ENCODE measurements at places on chromosomes 4 and X.

GRCh38 chrX:45449982-45450381, 249.3 kb upstream of the DIPK2B start:
- DNase-seq = no peak

- no peak for DNase-seq
These were observed 36.5 kb upstream of the RASL11B start for GRCh38 chr4:52825460-52826090.

GRCh38 chr4:3690551-3691152, 75.5 kb upstream of the ADRA2C start:
- no peak for DNase-seq

- DNase-seq = no peak
These were observed 213.6 kb downstream of the FBXO8 start for GRCh38 chr4:174069848-174070330.

DNA sequence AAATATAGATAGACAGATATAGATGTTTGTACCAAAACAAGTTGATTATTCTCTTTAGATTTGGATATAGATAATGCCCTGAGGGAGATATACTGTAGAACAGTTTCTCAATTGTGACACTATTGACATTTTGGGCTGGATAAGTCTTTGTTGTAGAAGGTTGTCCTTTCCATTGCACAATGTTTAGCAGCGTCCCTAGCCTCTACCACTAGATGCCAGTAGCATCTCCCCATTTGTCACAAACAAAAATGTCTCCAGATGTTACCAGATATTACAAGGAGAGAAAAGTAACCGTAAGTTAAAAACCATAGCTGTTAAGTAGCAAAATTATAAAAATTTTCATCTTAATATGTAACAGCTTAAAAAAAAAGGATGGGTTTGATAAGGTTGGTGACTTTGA, 2595.3 kb downstream of the ARAP2 start:
- no peak for DNase-seq

DNA sequence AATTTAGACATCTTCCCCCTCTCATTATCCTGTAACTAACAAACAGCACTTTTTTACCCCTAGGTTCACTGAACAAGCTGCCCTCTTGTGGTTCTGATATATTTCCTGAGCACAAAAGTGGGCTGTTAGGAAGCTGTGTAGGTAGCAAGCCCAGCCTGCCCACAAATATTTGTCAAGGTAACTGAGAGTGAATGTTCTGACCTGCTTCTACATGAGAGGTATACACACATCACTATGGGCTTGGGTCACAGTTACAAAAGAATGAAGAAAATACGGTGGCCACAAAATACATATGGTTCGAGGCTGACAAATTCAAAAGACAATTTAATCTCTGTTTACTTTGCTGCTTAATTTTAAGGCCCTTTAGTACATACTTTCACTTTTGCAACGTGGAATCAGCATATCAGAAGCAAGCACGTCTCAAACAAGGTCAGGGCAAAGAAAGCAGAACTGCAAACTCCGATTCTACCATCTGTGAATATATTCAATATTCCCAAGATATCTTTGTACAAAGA, 78.7 kb downstream of the RBM47 start:
- peak; percentile 0 for DNase-seq

- no peak for DNase-seq
These were observed 593.6 kb downstream of the KLHL13 start for GRCh38 chrX:117522725-117523700.

- DNase-seq = no peak
These were observed 39.7 kb downstream of the SMIM20 start for GRCh38 chr4:25953740-25954139.

GRCh38 chr4:187000281-187000680, 276.6 kb upstream of the FAT1 start:
- no peak for DNase-seq

GRCh38 chrX:129908636-129909035, 2.7 kb downstream of the UTP14A start:
- no peak for DNase-seq

Data from effector CD8-positive, alpha-beta T cell (primary cell).